ENCODE measurements at places on chromosomes 7 and 10.

DNA sequence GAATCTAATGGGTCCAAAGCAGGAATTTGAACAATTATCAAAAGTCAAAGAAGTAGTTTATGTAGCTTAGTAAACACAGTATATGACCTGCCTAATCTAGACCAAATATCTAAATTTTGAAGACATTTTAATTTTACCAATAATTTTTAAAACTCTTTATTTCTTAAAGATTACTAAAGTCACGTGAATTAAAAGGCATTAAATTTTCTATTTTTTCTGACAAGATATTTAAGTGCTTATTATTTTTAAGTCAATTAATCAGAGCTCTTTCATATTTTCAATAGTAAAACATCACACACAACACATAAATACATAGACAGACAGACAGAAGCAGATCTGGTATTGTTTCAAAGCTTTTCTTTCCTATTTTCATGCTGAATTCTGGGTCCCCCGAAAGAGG, 89.5 kb downstream of the ZNF467 start:
- no peak for DNase-seq

GRCh38 chr10:27820637-27821036, 75.0 kb upstream of the MKX start:
- no peak for DNase-seq

DNA sequence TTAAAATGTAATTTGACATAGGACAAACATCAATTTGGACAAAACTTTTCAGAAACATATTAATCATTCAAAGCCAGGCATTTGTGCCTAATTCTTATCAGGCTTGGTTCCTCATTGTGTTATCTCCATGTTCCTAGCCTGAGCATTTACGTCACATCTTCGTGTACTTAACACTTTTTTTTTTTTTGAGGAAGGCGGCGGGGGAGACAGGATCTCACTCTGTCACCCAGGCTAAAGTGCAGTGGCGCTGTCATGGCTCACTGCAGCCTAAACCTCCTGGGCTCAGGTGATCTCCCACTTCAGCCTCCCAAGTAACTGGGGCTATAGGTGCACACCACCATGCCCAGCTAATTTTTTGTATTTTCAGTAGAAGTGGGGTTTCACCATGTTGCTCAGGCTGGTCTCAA, 19.8 kb downstream of the HNRNPA2B1 start:
- DNase-seq = no peak

DNA sequence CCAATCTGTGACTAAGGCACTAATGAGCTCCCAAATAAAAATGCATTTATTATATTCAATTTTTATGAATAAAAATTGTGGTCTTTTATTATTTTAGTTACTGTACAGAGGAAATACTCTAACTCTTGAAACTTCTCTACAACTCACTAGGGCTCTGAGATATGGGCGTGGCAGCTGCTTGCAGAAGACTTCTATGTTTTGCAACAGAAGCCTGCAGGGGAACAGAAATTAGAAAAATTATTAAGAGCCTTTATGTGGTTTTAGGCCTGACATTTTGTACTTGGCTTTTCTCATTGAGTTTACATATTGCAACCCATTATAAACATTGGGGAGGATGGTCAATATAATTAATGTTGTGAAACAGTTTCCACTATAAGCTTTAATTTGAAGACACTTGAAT, 581.4 kb downstream of the TNS3 start:
- DNase-seq = no peak

GRCh38 chr10:22733992-22734391, 19.6 kb upstream of the PIP4K2A start:
- DNase-seq = no peak

DNA sequence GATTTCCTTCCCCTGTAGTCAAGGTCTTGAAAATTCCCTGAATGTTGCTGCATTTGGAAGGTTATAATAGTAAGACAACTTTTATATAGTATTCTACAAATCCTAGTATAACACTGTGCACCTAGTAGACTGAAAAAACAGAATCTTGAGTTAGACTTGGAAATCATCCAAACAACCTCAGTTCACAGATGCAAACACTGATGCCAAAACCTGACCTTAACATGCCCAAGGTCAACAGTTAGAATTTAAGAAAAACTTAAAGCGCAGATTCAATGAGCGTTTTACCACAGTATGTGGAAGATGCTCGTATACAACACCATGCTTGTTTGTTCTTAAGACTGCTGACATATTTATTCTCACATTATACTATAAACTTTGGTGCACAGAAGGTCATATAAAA, 3.0 kb downstream of the PIP4K2A start:
- DNase-seq = no peak

DNA sequence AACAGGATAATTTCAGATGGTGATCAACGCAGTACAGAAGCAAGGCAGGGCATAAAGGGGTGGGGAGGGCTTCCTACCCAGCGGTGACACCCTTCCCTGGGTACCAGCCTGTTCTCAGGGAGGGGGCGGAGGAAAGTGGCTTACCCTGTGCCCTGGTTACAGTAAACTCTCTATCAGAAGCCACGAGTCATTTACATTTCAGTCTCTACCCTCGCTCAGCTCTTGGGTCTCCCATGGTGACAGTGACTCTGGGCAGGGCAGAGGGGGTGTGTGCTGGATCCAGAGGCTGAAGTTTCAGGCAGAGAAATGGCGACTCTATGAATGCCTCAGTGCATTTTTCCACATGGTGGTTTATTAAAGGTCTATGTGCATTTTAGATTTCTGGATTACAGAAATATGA, 107.0 kb downstream of the ADARB2 start:
- DNase-seq = no peak

DNA sequence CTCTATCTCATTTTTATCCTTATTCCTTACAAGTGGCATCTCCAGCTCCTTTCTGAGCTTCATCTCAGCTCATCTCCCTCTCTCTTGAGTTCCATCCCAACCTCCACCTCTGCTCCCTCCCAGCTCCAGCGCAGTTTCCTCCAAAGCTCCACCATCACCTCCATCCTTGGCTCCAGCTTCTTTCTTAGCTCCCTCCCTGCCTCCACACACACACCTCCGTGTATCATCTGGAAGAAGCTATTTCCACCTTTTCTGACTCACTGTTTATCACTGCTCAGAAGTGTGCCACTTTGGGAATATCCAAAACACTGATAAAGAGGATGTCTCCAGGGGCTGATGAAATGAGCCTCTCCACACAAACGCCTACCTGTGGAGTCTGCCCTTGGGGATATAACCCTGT, 481.4 kb downstream of the PTPRN2 start:
- no peak for DNase-seq

- no peak for DNase-seq
These were observed 130.2 kb upstream of the COBL start for GRCh38 chr7:51446785-51447184.

GRCh38 chr7:6151994-6152735, 120.3 kb downstream of the CYTH3 start:
- no peak for DNase-seq

GRCh38 chr10:73768881-73769280, 13.0 kb upstream of the CHCHD1 start:
- DNase-seq = peak; percentile 76

DNA sequence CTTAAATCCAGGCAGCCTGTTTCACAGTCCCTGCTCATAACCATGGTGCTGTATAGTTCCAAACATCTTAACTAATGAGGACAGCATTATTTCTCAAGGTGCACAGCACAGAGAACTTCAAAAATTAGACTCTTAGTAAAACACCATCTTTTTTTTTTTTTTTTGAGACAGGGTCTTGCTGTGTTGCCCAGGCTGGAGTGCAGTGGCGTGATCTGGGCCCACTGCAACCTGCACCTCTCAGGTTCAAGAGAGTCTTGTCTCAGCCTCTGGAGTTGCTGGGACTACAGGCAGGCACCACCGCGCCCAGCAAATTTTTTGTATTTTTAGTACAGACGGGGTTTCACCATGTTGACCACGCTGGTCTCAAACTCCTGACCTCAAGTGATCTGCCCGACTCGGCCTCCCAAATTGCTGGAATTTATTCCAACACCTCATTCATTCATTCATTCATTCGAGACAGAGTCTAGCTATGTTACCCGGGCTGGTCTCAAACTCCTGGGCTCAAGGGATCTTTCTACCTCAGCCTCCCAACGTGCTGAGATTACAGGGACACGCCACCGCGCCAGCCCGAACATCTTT, 507 bp upstream of the TMEM254 start:
- no peak for DNase-seq

DNA sequence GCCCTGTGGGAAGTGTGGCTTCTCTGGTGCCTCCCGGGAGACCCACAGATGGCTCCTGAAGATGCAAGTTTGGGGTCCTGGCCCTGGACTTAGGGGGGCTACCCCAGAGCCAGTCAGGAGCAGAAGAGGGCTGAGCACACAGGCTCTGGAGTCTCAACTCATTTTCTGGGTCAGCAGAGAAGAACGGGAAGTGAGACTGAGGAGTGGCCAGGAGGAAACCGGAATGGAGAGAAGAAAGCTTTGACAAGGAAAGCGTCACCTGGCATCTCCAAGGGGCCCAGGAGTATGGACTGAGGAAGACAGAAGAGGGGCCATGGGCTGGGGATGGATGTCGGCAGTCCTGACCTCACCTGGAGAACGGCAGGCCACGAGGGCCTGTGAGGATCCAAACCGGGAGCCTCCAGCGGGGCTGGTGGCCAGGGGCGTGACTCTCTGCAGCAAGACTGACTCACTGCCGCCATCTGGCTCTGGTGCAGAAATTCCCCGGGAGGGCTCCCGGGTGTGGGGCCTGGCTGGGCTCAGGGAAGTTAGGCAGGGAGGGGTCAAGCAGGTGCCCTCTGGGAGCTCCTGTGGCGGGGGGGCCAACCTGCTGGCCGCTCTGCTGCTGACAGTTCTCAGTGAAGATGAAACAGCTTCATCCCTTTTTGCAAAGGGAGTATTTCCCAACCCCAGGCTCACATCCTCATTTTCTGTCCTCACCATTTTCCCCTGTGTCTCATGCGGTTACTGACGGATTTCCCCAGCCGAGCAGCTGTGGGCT, 23.6 kb downstream of the DAGLB start:
- DNase-seq = no peak

DNA sequence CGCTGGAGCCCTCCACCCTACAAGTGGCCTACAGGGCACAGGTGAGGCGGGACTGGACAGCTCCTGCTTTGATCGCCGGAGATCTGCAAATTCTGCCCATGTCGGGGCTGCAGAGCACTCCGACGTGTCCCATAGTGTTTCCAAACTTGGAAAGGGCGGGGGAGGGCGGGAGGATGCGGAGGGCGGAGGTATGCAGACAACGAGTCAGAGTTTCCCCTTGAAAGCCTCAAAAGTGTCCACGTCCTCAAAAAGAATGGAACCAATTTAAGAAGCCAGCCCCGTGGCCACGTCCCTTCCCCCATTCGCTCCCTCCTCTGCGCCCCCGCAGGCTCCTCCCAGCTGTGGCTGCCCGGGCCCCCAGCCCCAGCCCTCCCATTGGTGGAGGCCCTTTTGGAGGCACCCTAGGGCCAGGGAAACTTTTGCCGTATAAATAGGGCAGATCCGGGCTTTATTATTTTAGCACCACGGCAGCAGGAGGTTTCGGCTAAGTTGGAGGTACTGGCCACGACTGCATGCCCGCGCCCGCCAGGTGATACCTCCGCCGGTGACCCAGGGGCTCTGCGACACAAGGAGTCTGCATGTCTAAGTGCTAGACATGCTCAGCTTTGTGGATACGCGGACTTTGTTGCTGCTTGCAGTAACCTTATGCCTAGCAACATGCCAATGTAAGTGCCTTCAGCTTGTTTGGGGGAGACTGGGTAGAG, at the start of gene COL1A2:
TSS of gene COL1A2 (plus strand) at position 459 of the 704 bp plus-strand sequence. CDS start at position 596, 137 bp downstream.
- peak; percentile 11 for DNase-seq

DNA sequence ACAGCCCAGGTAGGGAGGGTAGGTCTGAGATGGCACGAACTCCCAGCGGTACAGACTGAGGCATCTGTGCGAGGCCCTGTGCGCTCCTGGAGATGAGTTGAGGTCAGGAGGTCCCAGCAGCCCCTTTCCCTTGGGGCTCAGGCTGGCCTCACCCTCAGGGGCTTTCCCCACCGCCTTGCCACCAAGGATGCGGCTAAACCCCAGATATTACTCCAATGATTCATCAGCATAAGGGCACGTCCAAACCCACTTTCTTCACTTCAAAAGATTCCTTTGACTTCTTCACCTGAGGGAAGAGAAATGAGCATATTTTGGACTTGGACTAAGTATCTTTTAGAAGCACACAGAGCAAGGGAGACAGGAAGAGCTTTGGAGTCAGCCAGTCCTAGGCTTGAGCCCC, 20.3 kb downstream of the UROS start:
- no peak for DNase-seq

DNA sequence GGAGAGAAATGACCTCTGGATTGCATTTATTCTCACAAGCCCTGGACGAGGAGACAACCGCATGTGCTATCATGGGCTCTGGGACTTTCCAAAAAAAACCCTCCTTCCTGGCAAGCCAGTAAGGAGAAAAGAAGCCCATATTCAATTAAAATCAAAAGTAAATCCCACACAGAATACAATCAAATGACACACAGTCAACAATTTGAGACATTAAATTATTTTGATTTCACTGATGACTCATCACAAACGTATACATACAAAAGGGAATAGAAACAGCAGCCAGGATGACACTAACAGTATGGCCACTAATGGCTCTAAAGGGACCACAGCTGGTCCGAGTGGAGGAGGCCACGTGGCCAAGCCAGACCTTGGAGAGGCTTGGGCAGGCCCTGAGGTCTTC, 24.9 kb downstream of the LRRC20 start:
- no peak for DNase-seq

DNA sequence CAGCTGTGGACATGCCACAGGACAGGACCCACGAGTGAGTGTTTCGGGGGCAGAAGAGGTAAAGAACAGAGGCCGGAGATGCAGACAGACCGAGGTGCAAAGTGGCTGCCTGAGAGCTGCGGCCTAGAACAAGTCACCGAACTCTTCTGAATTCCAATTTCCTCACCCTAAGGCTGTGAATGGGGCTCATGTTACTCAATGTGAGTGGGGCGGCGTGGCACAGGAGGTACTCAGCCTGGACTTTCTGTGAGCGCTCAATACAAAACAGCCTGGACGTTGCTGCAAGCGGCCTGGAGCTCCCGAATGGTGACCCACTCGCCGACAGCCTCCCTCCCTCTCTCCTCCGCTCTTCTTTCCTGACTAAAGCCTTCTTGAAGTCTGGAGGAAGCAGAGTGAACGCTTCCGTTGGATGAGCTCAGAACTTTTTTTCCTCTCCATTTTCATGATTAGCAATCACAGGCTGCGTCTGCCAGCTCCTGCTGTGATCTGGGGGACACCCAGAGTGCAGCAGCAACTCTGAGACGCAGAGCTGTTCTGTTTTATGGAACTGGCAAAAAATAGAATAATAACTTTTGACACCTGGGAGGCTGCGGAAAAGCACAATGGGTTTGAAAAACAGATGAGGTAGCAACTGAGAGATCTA, 108.5 kb downstream of the PTPRN2 start:
- no peak for DNase-seq

DNA sequence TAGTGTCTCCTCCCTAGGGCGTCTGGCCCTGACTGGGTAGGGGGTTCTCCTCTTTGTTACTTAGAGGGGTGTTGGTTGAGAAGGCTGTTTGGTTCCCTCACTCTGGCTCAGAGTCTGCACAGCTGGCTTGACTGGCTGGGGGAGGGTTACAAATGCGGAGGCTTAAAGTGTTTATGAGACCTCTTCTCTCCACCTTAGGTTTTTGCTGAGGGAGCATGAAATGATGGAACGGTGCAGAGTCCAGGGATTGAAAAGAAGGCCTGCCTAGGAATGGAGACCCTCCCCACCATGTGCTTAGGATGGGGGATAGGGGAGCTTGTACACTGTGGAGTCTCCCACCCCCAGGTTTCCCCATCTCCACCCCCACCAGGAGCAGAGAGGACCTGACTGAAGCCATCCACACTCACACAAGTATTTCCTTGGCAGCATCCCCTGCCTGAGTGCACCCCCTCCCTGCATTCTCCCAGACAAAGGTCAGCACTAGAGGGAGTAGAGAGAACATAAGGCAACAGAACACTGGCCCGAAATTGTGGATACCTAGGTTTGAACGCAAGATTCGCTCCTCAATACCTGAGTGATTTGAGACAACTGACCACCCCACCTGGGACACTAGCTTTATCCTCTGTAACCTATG, 1.7 kb upstream of the LDB1 start:
- DNase-seq = no peak
